ENCODE measurements at places on chromosomes 12 and 14.

GRCh38 chr12:66074561-66074960 is 56.0 kb downstream of the LLPH start:
- no peak for DNase-seq

- no peak for DNase-seq
Observed at GRCh38 chr14:71478542-71478941, 453.7 kb upstream of the RGS6 start.

DNA sequence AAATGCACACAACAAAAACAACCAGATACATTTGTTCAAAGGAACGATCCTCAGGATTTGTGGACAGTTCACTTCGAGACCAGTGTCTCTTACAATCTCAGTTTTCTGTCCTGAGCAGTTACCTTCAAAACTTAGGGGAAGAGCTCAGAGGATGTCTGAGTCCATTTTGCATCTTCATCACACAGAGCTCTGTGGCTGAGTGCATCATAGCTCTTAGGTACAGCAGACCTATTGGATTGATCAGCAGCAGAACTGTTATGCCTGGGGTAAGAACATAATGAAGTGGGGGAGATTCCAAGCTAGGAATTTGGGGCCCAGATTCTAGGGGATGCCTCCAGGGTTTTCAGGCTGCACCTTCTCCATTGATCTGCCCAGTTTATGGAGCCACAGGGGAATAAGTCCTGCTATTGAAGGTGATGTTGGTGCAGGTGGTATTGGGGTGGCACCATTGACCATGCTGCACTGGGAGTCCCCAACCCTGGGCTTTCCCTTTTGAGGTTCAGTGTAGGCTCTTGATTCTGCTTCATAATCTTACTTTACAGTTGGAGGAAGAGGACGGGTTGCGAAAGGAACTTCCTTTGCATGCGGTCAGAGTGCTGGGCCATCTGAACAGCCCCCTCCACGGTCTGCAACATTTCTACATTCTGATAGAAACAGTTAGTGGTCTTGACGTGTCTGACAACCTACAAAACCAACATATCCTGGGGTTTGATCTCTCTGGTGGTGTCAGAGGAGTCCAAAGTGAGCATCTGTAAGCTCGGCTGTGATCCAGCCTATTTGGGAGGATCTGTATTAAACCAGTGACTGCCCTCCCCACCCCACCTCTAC is 112.8 kb downstream of the CHST11 start:
- peak; percentile 68 for DNase-seq

GRCh38 chr14:85948153-85948552 is 418.2 kb downstream of the FLRT2 start:
- DNase-seq, result no peak

GRCh38 chr12:42742716-42743115 is 153.2 kb upstream of the PRICKLE1 start:
- no peak for DNase-seq

GRCh38 chr14:58825606-58826005 is 187.8 kb downstream of the DACT1 start:
- no peak for DNase-seq

DNA sequence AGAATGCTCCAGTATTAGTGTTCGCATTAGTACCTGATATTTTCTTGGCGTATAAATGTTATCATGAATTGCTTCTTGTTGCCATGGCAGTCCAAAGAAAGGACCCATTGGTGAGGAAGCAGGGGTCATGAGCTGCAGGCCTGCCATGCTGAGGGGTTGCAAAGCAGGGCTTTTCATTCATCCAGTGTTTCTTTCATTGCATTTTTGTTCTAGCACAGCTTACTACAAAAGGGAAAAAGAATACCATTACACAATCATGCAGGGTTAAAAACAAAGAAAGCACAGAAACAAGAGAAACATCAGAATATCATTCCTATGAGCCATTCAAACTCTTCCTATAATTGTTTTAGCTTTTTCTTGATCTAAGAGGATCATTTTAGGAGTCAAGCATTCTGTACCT is 24.0 kb downstream of the DICER1 start:
- DNase-seq, result no peak

GRCh38 chr12:26334621-26335124 is 139.3 kb downstream of the SSPN start:
- DNase-seq, result no peak

DNA sequence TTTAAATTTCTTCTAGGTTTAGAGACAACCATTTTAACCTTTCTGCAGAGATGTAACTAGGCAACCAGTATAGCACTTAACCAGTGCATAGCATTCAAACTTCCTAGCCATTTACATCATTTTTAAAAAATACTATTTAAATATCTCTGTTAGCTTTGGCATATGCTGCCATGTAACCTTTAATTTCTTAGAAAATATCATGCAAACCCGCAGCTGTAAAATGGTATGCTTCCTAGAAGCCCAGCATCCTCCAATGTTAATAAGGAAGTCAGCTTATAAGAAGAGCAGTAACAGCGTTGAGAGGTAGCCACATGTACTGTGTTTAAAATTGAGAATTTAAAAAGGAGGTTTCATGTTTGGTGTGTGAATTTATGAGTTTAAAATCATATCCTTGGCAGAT is 22.8 kb downstream of the GNG2 start:
- no peak for DNase-seq

GRCh38 chr14:65373016-65373670 is 39.4 kb upstream of the FUT8 start:
- no peak for DNase-seq

GRCh38 chr12:69339999-69340398 is 8.2 kb upstream of the LYZ start:
- DNase-seq, result no peak

GRCh38 chr14:71267007-71267513 is 359.8 kb downstream of the PCNX1 start:
- DNase-seq, result no peak

DNA sequence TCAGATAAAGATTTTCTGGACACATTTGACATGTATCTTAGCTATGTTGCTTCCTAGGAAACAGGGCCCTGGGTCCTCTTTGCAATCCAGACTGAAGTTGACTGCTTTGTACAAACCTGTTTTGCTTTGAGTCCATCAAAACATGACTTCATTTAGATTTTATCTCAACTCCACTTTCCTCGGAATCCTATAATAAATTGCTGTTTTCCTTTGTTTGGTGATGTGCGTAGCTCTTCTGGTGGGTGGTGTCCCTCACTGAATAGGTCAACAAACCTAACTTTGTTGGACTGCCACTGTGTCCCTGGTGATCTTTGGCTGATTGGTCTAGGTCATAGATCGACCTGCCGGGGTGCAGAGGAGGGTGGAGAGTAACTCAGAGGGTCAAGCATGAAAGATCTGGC is 735 bp upstream of the P2RX7 start:
- no peak for DNase-seq
